CD4-positive, alpha-beta T cell treated with Interferon alpha-2 for 1 hour (primary cell): ENCODE measurements at places on chromosomes 3 and 15.

- DNase-seq: peak; percentile 62
Measured at GRCh38 chr3:40584625-40585189, 59.9 kb downstream of the ZNF621 start.

- DNase-seq: no peak
Measured at GRCh38 chr15:57857871-57858270, 151.4 kb downstream of the POLR2M start.

- DNase-seq: no peak
Measured at GRCh38 chr3:39287216-39288164, 7.7 kb upstream of the CX3CR1 start.

DNA sequence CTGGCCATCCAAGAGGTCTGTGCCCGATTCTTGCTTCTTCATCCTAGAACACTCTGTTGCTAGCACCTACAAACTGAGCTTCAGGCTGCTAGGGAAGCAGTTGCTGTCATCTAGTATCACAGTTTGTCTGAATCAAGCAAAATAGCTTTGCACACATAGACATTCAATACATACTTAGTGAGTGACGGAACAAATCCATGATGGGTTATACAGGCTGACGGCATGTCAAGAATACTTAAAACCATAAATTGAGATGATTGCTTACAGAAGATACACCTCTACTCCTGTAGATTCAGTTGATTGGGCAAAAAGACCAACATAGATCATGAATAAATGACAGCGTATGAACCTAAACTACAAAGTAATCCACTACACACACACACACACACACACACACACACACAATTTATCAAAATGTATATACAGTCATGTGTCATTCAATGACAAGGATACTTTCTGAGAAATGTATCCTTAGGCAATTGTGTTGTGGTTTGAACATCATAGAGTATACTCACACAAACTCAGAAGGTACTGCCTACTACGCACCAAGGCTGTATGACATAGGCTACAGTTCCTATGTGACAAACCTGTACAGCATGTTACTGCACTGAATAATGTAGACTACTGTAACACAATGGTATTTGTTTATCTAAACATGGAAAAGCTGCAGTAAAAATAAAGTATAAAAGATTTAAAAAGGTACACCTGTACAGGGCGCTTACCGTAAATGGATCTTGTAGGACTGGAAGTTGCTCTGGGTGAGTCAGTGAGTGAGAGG, 14.4 kb upstream of the HEG1 start:
- DNase-seq: no peak

DNA sequence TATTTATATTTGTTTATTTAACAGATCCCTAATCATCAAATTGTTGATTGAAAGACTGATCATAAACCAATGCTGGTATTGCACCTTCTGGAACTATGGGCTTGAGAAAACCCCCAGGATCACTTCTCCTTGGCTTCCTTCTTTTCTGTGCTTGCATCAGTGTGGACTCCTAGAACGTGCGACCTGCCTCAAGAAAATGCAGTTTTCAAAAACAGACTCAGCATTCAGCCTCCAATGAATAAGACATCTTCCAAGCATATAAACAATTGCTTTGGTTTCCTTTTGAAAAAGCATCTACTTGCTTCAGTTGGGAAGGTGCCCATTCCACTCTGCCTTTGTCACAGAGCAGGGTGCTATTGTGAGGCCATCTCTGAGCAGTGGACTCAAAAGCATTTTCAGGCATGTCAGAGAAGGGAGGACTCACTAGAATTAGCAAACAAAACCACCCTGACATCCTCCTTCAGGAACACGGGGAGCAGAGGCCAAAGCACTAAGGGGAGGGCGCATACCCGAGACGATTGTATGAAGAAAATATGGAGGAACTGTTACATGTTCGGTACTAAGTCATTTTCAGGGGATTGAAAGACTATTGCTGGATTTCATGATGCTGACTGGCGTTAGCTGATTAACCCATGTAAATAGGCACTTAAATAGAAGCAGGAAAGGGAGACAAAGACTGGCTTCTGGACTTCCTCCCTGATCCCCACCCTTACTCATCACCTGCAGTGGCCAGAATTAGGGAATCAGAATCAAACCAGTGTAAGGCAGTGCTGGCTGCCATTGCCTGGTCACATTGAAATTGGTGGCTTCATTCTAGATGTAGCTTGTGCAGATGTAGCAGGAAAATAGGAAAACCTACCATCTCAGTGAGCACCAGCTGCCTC, 14.7 kb downstream of the THBS1 start:
- no peak for DNase-seq

DNA sequence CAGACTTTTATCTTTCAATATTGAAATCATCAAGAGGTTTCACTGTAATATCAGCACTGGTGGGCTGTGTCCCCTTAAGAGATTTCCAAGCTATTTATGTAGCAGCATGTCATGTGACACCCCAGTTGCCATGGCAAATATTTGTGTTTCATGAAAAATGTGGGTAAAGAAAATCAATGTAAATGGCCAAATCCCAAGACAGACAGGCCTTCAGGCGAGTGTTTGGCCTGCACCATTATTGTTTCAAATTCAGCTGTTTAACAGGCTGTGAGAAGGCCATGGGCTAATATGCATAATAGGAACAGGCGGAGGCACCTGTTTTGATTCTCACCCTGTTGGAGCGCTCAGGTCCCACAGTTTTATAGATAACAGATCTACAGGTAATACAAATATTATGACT, 104.2 kb downstream of the IQCH start:
- no peak for DNase-seq

GRCh38 chr15:74228723-74229081, 7.4 kb upstream of the CCDC33 start:
- DNase-seq: no peak

DNA sequence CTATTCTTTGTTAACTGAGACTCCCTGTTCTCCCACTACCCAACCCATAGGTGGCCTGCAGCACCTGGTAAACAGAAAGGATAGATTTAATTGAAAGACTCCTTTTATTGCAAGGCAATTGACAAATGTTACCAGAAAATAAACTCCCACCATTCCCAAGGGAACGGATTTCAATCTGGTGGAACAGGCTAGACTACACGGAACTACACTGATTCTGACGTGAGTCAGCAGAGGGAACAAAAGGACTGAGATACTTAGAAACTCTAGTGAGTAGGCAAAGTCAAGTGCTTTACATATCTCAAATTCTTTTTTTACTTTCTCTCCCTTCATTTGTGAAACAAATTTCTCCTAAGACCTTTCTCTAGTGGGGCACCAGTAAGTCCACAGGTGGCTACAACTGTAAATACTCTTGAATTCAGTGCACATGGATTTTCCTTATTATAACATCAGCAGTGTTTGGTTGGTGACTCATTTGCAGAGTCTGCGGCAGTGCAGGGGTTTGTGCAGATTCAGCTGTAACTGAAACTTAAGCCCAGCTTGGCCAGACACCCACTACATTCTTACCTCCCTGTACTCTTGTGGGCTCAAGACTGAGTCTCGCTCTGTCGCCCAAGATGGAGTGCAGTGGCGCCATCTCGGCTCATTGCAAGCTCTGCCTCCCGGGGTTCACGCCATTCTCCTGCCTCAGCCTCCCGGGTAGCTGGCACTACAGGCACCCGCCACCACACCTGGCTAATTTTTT, 34.3 kb upstream of the PLSCR2 start:
- no peak for DNase-seq
